Calu3 (cell line): ENCODE measurements at places on chromosomes 1 and 21. TPM values are rescaled to one million over a fixed set of nuclear protein-coding genes. Genes with fewer than 3 reads are reported as not detected.

The RGSL1 gene
- not detected in 2 replicates for total RNA-seq

GRCh38 chr1:36864182-36864822 lies 170.0 kb downstream of the GRIK3 start:
- peaks cover 94% of the 10 kb centered on the region for H3K27me3 ChIP-seq
- DNase-seq, result peak; percentile 11
- H3K4me3 ChIP-seq, result no peak overlapping the region
- no peak overlapping the region for H3K27ac ChIP-seq
- no peaks in the 10 kb centered on the region for H3K4me1 ChIP-seq

DNA sequence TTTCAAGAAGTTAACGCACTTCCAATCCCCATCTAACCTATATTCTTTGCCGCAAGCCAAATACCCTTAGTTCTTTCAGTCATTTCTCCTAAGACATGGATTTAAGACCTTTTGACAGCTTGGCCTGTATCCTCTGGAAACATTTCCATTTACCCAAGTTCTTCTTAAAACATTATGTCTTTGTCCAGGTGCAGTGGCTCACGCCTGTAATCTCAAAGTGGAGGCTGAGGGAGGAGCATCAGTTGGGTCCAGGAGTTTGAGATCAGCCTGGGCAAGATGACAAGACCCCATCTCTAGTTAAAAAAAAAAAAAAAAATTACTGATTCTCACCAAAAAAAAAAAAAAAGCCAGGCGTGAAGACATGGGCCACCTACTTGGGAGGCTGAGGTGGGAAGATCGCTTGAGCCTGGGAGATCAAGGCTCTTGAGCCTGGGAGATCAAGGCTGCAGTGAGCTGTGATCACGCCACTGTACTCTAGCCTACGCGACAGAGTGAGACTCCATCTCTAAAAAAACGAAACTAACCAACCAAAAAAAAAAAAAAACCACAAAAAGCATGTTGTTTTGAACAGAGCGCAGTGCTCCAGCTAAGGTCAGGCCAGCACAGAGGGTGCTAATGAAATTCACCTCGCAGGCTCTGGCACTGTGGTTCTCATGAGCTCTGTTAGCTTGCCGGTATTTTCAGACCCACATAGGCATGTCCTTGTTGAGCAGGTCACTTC lies 36.0 kb downstream of the NUAK2 start:
- DNase-seq, result no peak
- H3K4me3 ChIP-seq, result no peak overlapping the region

- no peaks in the 10 kb centered on the region for H3K36me3 ChIP-seq
- H3K4me3 ChIP-seq, result no peak overlapping the region
Measured at GRCh38 chr1:53705446-53706096, 33.4 kb downstream of the GLIS1 start.

- H3K36me3 ChIP-seq, result no peaks in the 10 kb centered on the region
- H3K27ac ChIP-seq, result no peak overlapping the region
- no peak overlapping the region for H3K4me3 ChIP-seq
- peaks cover 35% of the 10 kb centered on the region for H3K27me3 ChIP-seq
Measured at GRCh38 chr1:230011333-230012092, 55.5 kb upstream of the GALNT2 start.

GRCh38 chr1:150009604-150010392 lies 728 bp downstream of the OTUD7B start:
- peak overlapping the region; percentile 88 for H3K4me3 ChIP-seq
- H3K27me3 ChIP-seq, result no peaks in the 10 kb centered on the region
- H3K4me1 ChIP-seq, result peaks cover 27% of the 10 kb centered on the region
- no peak for DNase-seq
- peaks cover 38% of the 10 kb centered on the region for H3K36me3 ChIP-seq

The DISP3 gene
- 0.86 and 1.3 TPM in 2 replicates for total RNA-seq
